Mucosa of descending colon (tissue), 3 donors: ENCODE measurements at places on chromosomes 13 and 19. TPM values are rescaled to one million over a fixed set of nuclear protein-coding genes. Genes with fewer than 3 reads are reported as not detected.

- DNase-seq: no peak
Measured at GRCh38 chr13:46756977-46757376, 40.0 kb downstream of the ESD start.

DNA sequence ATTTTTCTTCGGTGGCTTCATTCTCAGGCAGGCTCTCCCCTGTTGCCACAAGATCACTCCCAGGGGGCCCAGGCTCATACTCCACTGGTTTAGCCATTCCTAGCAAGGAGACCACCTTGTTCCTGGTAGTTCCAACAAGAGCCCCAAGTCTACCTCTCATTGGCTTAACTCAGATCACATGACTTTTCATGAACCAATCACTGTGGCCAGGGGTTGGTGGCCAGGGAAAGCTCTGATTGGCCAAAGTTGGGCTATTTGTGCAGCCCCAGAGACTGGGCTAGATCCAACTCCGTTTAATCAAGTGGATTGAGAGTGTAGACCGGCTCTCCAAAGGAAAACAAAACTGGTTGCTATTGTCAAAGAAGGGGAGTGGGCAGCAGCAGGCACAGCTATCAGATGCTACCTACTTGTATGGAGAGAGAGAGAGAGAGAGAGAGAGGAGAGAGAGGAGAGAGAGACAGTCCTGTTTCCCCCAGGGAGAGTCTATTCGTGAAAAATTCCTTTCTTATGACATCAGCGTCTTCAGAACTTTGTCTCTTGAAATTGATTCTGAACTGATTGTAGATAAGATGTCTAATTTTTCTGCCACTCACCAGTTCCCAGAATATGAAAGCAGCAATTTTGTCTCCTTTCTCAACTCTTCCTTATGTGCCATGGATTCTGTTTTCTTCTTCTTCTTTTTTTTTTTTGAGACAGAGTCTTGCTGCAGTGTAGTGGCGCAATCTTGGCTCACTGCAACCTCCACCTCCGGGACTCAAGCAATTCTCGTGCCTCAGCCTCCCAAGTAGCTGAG is 5.9 kb downstream of the CEACAM19 start:
- no peak for DNase-seq

GRCh38 chr13:35965226-35965927 is 165.8 kb downstream of the DCLK1 start:
- no peak for DNase-seq

DNA sequence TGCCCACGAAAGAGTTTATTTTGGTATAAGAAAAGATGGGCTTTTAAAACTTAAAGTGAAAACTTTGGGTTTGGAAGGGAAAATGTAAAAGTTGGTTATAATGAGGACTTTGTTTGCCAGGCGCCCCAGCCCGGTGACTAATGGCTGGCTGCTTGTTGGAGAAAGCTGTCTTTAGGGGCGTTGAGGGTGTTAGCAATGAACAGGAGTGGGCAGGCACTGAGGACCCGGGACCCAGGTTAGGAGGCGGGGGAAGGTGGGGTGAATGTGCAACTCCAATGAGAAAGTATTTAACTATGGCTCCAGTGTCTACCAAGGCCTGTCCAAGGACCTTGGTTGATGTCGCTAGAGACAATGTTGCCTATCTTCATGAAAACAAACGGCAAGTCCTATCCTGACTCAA is 118.6 kb downstream of the ZNF536 start:
- no peak for DNase-seq

GRCh38 chr13:78602561-78603239 is 652 bp downstream of the POU4F1 start:
- DNase-seq: no peak

- DNase-seq: no peak
Measured at GRCh38 chr19:36169084-36169760, 17.0 kb upstream of the COX7A1 start.

- DNase-seq: no peak
Measured at GRCh38 chr13:85266771-85267170, 532.4 kb downstream of the SLITRK6 start.

DNA sequence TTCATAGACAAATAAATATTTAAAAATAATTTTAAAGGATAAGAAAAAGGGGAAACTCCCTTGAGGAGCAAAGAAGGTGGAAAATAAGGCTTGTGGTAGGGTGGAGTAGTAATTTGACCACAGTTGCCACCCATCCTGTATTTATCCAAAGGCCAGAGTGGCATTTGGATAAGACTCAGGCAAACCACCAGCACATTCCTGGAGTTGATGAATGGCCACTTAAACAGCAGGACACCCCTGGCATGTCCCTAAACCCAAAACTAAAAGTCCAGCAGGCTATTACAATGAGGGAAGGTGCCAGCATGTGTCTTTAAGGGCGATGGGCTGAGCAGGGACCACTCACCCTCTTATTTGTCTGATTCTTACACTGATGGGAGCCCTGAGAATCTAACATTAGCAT is 9.8 kb upstream of the FRY start:
- DNase-seq: no peak

DNA sequence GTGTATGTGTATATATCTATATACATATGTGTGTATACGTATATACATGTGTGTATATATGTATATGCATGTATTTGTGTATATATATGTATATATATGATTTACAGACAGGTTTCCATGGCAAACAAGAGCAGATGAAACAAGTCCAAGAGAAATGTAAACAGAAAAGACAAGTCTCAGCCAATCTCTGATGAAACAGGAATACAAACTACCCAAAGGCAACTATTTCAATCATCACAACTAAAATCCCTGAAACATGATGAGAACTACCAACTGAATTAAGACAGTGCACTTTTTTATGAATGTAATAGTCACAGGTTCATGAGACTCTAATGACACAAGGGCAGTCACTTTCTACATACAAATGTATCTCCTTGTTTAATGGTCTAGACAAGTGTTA is 140.2 kb downstream of the TNFRSF19 start:
- no peak for DNase-seq

DNA sequence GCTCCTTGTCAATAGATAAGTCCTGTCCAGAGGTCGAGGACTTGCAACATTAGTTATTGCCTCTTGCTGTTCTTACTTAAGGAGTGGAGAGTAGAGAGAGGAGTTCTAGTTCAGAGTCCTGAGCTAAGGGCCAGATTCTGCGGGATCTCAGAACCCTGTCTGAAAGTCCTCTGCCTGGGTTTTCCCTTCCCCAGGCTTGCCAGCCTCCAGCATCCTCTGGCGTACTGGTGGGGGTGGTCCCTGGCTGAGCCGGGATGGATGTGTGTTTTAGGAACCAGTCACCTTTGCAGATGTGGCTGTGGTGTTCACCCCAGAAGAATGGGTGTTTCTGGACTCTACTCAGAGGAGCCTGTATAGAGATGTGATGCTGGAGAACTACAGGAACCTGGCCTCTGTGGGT is 26.0 kb downstream of the ZNF333 start:
- no peak for DNase-seq

GRCh38 chr13:82480415-82480814 is 1401.9 kb downstream of the SLITRK1 start:
- no peak for DNase-seq

DNA sequence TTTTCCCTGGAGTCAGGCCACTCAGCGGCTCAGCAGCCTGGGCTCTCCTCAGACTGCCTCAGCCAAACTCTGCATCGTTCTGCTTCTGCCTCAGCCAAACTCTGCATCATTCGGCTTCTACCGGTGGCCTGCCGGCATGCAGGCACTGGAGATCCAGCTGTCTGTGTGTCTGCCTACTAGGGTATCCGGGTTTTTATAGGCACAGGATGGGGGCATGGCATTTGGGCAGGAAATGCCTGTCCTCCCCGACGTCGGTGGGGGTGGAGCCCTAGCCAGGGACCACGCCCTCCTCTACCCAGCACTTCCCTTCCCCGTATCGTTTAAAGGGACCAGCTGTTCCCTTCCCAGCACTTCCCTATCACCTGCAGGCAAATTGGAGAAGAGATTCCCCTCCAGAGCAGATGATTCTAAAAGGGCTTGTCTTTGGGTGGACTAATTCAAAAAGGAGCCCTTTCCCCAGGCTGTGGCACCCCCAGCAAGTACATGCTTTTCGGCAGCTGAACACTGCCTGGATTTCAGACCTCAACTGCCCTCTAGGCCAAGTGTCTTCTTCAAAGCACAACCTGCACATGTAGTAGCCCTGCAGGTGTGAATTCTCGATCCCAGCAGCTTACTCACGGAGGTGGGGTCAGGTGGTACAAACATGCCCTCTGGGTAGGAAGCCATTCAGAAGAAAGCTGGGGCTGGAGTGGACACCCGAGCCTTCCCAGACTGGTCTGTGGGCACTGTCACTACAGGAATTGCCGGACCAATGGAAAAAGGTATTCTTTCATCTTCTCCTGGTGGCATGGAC is 25.4 kb upstream of the GPR12 start:
- peak; percentile 16 for DNase-seq

DNA sequence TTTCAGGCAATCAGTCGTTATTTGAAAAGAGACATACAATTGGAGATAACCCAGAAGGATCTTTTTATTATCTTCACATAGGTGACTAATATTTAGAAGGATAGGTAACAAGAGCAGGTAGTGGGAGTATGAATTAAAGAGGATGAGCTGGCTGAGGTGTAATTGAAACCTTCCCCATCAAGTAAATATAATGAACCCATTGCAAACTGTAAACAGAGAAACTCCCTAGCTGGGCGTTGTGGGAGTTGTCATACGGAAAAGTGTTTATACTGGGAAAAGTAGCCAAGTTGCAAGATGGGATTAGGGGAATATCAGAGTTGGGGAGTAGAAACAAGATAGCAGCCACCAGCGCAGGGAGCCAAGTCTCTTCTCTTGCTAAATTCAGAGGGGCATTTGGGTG is 448.4 kb downstream of the COG6 start:
- no peak for DNase-seq

DNA sequence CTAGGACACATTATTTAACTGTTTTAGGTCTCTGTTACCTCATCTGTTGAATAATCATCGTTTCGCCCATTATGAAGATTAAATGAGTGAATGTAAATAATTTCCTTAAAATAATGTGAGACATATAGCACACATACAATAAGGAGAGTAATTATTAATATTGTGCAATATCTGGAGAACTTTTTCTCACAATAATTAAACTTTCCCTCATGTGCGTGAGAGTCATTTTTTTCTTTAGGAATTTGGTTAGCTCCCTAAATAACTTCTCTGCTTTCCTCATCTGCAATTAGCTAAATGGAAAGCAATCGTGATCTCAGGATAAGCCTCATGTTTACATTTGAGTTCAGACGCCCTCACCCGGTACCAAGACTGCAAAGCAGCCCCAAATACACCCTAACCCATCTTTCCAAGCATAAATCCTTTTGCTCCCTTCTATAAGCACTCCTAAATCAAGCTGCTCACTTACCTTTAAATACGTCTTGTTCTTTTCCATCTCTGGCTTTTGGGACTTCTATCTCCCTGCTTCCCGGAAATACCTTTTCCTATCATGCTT is 78.8 kb downstream of the MZT1 start:
- DNase-seq: no peak

DNA sequence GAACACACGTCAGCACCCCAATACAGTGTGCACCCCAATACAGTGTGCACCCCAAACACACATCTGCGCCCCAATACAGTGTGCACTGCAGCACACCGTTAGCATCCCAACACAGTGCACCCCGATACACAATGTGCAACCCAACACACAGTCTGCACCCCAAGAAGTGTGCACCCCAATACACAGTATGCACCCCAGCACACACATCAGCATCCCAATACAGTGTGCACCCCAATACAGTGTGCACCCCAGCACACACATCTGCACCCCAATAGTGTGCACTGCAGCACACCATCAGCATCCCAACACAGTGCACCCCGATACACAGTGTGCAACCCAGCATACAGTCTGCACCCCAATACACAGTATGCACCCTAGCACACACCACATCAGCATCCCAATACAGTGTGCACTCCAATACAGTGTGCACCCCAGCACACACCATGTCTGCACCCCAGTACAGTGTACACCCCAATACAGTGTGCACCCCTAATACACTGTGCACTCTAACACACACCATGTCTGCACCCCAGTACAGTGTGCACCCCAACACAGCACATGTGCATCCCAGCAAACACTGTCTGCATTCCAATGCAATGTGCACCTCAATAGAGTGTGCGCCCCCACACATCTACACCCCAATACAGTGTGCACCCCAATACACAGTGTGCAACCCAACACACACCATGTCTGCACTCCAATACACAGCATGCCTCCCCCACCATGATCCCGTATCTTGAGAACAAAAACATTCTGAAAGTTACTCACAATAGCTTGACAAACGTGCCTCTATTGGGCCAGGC is 855 bp upstream of the CARS2 start:
- DNase-seq: no peak

GRCh38 chr13:94419304-94419924 is 60.1 kb downstream of the DCT start:
- no peak for DNase-seq

DNA sequence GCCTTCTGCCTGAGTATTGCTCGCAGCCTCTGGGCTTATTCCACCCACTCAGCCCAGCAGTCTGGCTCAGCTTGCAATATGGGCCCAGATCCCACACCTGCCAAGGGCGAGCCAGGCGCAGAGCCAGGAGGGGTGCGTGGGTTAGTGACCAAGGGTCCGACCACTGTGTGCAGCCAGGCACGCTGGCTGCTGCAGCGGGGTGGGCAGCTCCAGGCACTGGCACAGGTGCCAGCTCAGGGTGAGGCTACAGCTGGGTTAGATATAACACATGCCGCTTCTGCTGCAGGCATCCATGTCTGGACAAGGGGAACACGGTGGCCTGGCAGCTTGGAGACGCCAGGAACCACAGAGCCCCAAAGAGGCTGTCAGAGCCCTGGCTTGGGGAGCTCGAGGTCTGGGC is 12.6 kb upstream of the URAD start:
- no peak for DNase-seq

- DNase-seq: no peak
Measured at GRCh38 chr13:109794095-109794494, 7.7 kb upstream of the IRS2 start.

- DNase-seq: no peak
Measured at GRCh38 chr19:13681509-13681908, 82.8 kb upstream of the MRI1 start.

- no peak for DNase-seq
Measured at GRCh38 chr19:56071151-56071550, 49.9 kb downstream of the ZNF787 start.

GRCh38 chr19:46624958-46625661 is at the start of gene PTGIR:
Gene PTGIR (minus strand): TSS chr19:46625089. CDS start chr19:46624225, 864 bp downstream.
- peak; percentile 68 for DNase-seq

DNA sequence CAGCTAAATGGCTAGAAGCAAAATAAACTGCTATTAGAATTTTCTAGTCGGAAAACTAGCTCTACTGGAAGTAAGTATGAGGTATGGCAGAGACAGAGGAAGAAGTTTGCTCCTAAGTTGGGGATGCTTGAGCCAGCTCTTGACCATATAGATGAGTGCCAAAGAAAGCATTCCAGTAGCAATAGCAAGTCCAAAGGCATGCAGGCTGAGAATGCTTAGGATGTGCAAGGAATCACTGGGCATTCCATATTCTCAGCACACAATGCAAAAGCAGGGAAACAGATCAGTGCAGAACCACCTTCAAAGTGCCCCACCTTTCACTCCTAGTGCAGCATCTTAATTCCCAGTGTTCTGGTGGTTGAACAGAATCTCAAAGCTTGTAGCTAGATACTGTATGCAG is 32.9 kb downstream of the SERTM1 start:
- DNase-seq: no peak

CEACAM21 gene
- 1.9 TPM for total RNA-seq

CADM4 gene
- total RNA-seq: 1.2 TPM

FGF21 gene
- not detected for total RNA-seq

FLT3 gene
- 0.51 TPM for total RNA-seq

TMC4 gene
- total RNA-seq: 178 TPM

DIAPH3 gene
- 3.1 TPM for total RNA-seq

OR7A5 gene
- not detected for total RNA-seq

CEACAM3 gene
- total RNA-seq: 3.9 TPM
